ENCODE measurements at places on chromosomes 2 and 18.

- no peak for DNase-seq
These were observed 185.9 kb upstream of the NRP2 start for GRCh38 chr2:205496370-205496769.

DNA sequence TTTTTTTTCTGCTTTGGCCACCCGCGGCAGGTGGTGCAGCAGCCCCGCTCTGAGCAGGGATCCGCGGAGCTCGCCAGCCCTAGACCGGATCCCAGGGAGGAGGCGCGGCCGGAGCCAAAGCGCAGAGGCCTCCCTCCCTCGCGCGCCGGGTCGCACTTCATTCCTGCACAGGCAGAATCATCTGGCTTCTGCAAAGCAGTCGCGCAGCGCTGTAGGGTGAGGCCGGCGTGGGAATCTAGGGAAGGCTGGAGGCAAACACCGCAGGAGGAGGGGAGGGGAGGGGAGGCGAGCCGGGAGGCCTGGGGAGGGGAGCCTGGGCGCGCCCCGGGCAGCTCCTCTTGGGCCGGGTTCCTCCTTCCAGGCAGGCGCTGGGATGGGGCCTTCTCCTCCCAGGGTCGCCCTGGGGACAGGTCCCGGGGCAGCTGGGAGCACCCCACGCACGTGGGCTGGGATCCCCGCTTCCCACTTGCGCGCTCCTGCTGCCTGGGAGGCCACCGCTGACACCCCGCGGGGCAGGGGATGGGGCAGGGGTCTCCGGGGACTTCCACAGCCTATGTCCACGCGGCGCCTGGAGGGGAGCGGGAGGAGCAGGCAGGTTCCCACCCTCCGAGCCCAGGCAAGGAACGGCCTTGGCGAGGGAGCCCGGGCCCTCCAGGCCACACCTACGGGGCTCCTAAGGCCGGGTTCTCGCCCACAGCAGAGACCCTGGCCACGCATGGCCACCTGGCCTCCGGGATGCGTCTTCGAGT, 45.0 kb downstream of the MBP start:
- DNase-seq, result no peak

DNA sequence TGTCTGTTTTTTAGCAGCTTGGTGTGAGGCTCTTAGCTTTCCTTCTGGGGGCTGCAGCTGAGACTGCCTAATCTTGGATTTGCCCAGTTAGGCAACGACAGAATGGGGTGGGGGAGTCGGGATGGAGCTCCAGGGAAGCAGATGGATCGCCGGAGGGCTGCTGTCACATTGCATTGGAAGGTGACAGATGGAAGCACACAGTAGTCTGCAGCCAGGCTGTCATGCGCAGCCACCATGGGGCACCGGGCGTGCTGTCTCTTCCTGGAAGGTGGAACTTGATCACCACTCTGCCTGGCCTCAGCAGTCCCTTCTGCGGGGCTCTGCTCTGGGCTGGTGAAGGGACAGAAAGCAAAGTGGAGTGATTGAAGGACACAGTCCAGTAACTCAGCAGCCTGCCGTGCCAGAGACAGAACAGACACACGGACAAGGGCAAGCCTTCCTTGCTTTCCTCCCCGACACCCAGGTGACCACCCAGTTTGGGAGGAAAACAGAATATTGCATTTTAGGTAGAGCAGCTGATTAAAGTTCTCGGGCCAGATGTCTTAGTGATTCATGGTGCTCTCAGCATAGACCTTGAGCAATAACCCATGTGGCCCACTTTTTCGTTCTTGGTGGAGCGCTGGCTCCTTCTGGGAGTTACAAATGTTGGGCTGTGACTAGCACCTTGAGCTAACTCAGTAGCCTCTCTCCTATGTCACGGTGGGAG, 40.9 kb downstream of the RNF144A start:
- DNase-seq, result no peak

DNA sequence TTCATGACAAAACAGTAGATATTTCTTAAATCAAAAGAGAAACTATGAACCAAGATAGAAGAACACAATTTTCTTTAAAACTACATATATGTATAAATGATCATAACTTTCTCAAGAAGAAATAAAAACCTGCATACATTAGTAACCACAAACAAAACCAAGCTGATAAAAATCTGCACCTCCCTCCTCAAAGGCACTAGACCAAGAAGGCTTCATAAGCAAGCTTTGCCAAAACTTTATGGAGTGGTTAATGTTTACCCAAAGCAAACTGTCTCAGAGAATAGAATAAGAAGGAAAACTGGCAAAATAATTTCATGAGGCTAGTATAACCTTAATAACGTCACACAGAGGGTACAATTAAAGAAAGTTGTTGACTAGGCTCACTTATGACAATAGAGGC, 138.3 kb downstream of the ZBTB7C start:
- no peak for DNase-seq

DNA sequence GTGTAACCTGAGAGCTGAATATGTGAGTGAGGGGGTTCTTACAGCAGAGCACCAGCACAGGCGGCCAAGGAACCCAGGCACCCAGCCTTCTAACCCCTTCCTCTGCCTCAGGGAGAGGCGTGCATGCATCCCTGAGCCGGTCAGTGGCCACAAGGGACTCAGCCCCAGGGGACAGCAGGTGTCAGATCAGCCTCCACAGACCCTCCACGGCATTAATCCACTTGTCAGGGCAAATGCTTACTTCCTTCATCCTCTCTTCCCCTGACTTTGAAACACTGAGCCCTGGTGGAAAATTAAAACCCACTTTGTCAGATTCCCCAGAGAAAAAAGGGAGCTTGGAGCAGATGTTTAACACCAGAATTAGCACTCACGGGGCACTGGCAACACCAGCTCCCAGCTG, 60.5 kb upstream of the SMAD2 start:
- DNase-seq, result no peak

GRCh38 chr18:2979871-2980790, 32.8 kb downstream of the LPIN2 start:
- no peak for DNase-seq

- no peak for DNase-seq
These were observed 64.5 kb downstream of the CACNB4 start for GRCh38 chr2:152034257-152034801.

- no peak for DNase-seq
These were observed 47.7 kb upstream of the NR4A2 start for GRCh38 chr2:156380117-156380645.

GRCh38 chr18:37242091-37242490, 323.5 kb downstream of the CELF4 start:
- DNase-seq, result no peak

DNA sequence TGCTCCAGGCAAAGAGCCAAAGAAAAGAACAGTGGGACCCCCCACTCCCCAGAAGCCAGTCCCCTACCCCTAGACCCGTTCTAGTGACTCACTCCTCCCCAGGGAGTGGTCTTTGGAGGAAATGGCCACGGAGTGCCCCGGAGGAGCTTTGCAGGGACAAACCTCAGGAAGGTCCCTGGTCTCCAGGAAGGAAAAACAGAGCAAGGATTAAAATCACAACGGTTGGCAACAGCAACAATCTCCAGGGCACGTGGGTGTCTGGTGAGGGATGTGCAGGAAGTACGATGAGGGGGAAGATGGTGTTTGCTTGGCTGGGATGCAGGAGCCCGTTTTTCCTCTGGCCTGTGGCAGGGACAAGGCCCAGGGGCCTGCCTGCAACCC, 135.0 kb downstream of the SMAD2 start:
- no peak for DNase-seq

DNA sequence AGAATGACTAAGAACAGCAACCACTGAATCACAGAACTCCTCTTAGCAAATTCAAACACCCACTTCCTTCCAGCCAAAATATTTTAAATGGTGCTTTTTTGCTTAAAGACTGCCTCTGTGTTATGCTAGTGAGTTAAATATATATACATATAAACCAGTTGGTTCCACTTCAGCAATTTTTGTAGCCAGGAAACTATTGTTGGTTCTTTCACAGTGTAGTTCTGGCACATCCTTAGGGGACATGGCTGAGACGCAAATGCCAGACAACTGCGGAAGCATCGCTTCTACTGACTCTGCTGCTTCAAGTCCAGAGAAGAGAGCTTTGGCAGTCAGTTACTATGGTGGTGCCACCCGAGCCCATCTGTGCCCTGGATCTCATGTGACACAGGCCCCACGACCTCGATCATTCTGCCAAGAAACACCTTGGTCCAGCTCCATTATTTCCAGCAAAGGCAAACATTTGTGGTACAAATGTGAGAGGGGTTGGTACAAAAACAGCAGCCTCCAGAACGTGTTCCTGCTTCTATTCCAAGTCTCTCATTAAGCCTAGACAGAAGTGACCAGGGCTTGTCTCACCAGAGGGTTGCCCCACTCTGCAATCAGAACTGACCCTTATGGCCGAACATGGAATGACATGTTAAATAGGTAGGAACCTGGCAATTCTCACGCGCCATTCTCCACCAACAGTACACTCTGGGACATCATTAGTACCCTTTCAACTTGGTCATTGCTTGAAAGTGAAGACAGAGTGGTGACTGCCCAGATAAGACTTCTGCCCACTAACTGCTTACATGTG, 117.8 kb upstream of the NRP2 start:
- DNase-seq, result no peak

DNA sequence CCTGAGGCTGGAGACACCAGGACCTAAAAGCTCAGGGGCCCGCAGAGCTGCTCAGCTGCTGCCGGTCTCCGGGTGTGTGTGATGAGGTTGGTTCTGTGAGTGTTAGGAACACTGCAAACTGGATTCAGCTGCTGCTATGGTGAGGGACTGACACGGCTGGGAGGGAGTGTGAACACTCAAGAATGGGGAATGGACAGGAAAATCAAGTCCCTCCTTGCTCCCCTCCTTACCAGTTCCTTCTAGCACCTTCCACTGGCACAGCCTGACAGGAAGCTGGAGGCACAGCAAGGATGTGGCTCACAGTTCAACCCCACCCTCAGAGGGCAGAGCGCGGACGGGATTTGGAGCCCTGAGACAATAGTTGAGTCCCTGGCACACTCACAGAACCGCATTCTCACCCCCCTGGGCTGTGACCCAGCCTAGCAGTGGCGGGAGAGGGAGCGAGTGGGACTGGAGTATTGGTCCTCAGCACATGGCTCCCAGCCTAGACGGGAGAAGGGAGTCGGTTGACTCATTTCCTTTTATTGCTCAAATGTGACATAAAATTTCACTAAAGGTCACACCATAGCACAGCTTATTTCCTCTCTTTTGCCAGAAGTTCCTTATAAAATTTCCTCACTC, 42.5 kb downstream of the LRRC30 start:
- no peak for DNase-seq

GRCh38 chr2:238655198-238655860, 192.6 kb upstream of the TWIST2 start:
- DNase-seq, result no peak

DNA sequence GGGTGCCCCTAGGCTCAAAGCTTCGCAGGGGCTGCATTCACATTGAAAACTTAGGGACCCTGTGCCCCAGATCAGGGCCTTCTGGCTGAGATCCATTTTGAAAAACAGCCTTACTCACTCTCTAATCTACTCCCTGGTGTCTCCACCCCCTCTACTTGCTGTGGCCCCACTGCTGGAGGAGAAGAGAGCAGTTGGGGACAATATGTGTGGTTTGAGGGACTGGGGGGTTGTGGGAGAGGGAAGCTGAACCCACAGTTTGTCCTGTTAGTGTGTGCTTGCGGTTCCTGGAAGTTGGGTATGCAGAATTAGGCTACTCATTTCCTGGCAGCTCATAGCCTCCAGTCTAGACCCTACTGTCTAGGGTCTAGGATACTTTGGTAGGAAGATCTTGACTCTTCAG, 211.4 kb downstream of the PRKCE start:
- no peak for DNase-seq

GRCh38 chr2:69770193-69770702, 28.3 kb downstream of the ANXA4 start:
- no peak for DNase-seq

GRCh38 chr2:74502720-74503505, 3.5 kb upstream of the LBX2 start:
- peak; percentile 82 for DNase-seq

- no peak for DNase-seq
These were observed 76.9 kb downstream of the KIAA2012 start for GRCh38 chr2:202149936-202150335.

DNA sequence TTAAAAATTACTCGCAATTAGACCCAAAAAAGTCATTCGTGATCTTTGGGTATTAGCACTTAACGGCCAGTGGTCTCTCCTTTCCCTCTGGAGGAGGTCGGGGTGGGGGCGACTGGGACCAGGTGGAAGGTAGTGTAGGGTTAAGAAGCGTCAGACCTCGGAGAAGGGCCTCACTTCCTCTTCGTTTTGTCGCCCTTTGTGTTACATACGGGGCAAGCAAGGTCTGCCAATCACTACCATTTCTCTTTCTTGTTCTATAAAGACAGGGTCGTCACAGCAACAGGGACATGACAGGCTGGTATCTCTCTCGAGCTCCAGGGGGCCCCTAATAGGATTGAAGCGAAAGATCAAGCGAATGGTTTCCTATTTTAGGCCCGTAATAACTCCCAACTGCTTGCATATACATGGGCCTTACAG, 136.6 kb downstream of the INSIG2 start:
- DNase-seq, result peak; percentile 58

DNA sequence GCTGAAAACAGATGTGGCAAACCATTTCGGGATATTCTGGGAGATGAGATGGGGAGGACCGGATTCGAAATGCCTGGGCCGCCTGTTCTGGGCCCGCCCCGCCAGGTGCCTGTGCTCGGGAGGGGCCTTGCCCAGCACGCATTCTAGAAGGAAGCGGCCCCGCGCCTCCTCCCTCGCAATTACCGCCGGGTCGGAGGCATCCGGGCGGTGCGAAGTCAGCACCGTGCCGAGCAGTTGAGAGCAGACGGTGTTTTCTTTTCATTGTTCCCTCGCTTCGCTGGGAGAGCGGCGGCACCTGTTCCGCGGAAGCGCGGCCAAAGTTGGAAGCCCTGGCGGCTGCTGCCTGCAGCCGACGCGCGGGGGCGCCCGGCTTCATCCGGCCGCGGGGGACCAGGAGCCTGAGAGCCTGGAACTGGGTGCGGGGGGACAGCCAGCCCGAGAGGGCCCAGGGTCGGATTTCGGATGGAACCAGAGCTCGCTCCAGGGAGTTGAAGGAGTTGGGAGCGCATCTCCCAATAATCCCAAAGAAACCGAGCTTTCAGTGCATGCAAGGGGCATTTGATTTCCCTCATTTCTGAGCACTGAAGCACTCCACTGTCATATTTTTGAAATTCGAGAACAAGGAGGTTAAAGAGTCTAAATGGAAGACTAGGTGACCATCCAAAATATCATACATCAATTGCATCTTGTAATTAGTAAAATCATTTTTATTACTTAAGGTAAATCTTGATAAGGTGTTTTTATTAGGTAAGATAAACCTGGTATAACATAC, 241.8 kb upstream of the RAB12 start:
- peak; percentile 42 for DNase-seq

GRCh38 chr2:23746141-23746863, 180.6 kb downstream of the ATAD2B start:
- DNase-seq, result no peak

GRCh38 chr18:74528478-74528877, 5.8 kb upstream of the CNDP1 start:
- no peak for DNase-seq

GRCh38 chr18:42530276-42530675, 575.2 kb downstream of the PIK3C3 start:
- no peak for DNase-seq

Data from GM20000 (cell line).